Pancreas (tissue), 10 donors: ENCODE measurements at places on chromosomes 4 and X. TPM values are rescaled to one million over a fixed set of nuclear protein-coding genes. Genes with fewer than 3 reads are reported as not detected.

FRAS1 gene
- 6.5 TPM for polyA plus RNA-seq

ZNF280C gene
- 1.1 TPM for polyA plus RNA-seq

ANKRD50 gene
- 1.2 TPM for polyA plus RNA-seq

SH3D19 gene
- polyA plus RNA-seq, result 12.3 TPM

KLHL4 gene
- polyA plus RNA-seq, result 0.04 TPM

TRO gene
- 107 TPM for polyA plus RNA-seq

GNRHR gene
- polyA plus RNA-seq, result not detected

GLOD5 gene
- 0.99 TPM for polyA plus RNA-seq

SASH3 gene
- 1.0 TPM for polyA plus RNA-seq

CA5B gene
- 1.9 TPM for polyA plus RNA-seq

ZNF157 gene
- 0.14 TPM for polyA plus RNA-seq

ADGRL3 gene
- polyA plus RNA-seq, result 0.08 TPM

NWD2 gene
- polyA plus RNA-seq, result 0.11 TPM

SSX2B gene
- not detected for polyA plus RNA-seq

TKTL2 gene
- 0.09 TPM for polyA plus RNA-seq

SMR3B gene
- polyA plus RNA-seq, result not detected

NR3C2 gene
- 3.6 TPM for polyA plus RNA-seq

FGA gene
- polyA plus RNA-seq, result 1.4 TPM

FRMPD4 gene
- polyA plus RNA-seq, result 0.04 TPM

C4orf51 gene
- not detected for polyA plus RNA-seq

FAM199X gene
- 9.9 TPM for polyA plus RNA-seq

MCF2 gene
- 0.16 TPM for polyA plus RNA-seq

KIAA1210 gene
- not detected for polyA plus RNA-seq

VCX2 gene
- polyA plus RNA-seq, result not detected

CITED1 gene
- 1.4 TPM for polyA plus RNA-seq

DBET gene
- polyA plus RNA-seq, result not detected
